ENCODE measurements at places on chromosomes 3 and 15.

- DNase-seq: no peak
Observed at GRCh38 chr3:149080011-149080698, 6.2 kb downstream of the HLTF start.

GRCh38 chr15:58434334-58434875, 2.6 kb downstream of the LIPC start:
- no peak for DNase-seq

DNA sequence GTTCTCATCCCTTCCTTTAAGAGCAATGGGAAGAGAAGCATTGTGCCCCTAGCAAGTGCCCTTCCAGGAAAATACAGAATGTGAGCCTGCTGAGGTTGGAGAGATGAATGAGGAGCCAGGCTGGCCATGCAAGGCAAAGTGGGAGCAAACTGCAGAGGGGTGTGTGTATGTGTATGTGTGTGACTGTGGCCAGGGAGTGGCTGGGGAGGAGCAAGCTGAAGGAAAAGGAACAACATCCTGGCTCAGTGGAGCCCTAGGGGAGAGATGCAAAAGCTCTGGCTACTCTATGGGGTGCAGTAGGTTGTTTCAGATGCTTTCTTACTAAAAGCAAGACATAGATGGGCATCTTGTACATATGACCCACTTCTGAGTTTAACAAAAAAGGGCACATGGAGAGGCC, 20.6 kb downstream of the FOXP1 start:
- DNase-seq: no peak

DNA sequence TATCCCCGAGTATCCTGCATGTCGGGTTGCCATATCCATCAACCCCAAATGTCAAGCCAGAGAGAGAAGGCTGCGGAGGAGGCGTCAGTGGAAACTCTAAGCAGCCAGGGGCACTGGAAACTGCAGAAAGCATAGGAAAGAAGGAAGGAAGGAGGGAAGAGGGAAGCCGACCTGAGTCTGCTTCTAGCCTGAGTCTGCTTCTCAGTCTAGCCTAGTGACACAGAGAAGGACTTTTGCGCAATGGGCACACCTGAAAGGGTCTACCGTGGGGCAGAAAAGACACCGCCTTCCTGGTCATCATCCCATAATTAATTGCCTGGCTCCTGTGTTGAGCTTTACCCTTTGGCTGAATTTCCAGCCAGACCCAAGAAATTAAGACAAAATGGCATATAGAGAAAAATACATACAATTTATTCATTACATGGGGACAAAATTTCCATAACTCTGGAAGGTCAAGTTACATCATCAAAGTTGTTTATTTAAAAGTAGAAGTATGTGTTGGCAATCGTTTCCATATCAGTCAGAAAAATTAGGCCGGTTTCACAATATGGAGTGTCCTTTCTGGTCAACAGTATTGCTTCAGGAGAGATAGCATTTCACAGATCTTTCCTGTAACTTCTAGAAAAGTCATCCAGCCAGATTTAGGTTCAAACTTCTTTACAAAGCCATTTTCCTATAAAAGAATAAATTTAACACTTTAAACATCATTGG, 10.3 kb downstream of the BCL2A1 start:
- no peak for DNase-seq

GRCh38 chr3:126962756-126963155, 20.2 kb upstream of the PLXNA1 start:
- DNase-seq: no peak

DNA sequence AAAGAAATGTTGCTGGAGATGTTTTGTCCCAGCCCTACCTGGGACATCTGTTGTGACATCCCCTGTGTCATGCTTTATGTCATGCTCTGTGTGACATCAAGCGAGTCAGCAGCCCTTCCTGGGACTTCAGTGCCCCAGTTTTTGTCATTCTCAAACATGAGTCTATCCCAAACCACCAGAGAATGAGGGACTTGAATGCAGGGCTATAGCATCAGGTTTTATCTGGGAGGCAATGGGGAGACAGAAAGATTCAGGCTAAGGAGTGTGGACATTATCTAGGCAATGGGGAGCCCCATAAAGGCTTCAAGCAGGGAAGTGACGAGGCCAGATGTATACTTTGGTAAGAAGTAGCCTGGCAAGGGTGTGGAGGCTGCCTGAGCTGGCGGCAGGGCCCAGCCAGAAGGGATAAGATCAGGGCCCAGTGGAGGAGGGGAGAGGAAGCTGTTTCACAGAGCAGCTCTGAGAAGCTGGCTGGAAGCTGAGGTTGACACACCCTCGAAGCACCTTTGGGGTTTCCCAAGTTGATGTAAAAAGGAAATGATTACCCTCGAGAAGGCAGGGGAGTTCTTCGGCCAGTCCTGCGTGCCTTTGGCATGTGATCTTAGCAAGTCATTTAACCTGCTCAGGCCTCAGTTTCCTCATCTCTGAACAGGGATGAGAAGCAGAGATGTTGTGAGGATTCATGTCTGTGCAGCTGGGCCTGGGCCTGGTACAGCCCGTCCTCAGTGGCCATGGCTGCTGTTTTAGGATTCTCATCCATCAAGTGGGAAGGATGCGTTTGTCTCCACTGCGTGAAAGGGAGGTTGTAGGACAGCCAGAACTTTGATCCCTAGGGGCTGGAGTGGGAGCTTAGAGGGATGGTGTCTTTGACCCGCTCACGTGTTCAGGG, 34.3 kb downstream of the IRAK2 start:
- DNase-seq: peak; percentile 81

GRCh38 chr3:184171562-184171961, 3.1 kb upstream of the AP2M1 start:
- no peak for DNase-seq

DNA sequence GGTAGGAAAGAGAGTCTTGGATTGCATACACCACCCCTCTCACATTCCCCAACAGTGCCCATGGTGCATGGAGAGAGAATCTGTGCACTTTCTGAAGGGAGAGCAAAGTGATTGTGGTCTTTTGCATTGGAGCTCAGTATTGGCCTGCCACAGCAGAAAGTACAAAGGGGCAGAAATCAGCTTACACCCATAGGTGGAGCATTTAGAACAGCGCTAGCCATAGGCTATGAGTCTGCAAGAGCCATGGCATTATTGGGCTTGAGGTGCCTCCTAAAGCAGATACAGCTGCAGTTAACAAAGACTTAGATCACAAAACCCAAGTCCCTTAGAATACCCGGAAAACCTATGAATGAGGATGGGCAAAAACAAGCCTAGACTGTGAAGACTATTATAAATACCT, 21.8 kb downstream of the SI start:
- DNase-seq: no peak

DNA sequence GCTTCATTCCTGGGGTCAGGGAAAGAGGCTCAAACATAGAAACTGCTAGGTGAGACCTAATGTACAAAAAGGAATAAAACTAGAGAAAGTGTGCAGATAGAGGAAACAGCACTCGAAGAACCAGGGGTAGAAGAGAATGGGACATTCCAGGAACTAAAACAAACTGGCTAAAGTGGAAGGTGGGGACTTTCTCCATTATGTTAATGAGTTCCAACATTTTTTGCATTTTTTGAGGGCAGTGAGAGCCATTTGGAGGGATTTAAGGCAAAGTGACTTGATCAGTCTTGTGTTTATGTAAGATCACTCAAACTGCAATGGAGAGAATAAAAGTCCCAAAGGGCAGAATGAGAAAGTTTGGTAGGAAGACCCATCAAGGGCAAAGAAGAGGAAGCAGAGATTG, 20.6 kb upstream of the SLC4A7 start:
- DNase-seq: no peak

- no peak for DNase-seq
Observed at GRCh38 chr3:140706360-140706759, 28.5 kb downstream of the TRIM42 start.

GRCh38 chr3:174046311-174046710, 648.8 kb downstream of the NLGN1 start:
- DNase-seq: no peak

DNA sequence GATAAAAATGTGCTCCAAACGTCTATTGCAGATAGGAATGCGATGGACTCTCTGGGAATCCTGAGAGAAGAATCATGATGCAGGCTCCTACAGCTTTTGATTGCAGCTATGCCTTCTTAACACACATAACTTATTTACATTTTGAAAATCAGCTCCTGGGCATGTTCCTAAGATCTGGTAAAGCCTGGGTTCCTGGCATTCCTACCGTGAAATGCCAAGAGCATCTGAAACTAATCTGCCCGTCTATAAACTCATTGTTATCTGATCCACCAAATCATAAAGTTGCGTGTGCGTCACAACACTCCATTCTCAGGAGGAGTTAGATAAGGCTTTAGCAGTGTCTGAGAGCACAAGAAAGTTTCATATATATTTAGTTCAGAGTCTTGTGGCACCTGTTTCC, 79.0 kb upstream of the VGLL3 start:
- DNase-seq: no peak

DNA sequence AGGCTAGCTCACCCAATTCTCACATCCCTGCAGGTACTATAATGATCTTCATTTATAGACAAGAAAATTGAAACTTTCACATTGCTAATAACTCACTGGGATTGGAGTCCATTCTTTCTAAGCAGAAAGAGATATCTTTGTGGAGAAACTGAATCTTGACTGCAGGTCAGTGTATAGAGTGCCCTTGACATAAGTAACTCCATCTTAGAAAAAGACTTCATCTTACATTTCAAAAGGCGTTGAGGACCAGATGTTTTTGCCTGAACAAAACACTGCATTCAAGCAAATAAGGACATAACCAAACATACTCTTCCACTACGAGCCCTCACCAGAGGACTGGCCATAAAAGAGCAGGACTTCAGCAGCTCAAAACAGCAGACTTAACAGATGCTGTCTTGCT, 6.8 kb upstream of the CCR3 start:
- no peak for DNase-seq

- peak; percentile 6 for DNase-seq
Observed at GRCh38 chr3:28972921-28973320, 307.9 kb upstream of the RBMS3 start.

GRCh38 chr3:147412917-147413685, 3.9 kb downstream of the ZIC1 start:
- DNase-seq: no peak

DNA sequence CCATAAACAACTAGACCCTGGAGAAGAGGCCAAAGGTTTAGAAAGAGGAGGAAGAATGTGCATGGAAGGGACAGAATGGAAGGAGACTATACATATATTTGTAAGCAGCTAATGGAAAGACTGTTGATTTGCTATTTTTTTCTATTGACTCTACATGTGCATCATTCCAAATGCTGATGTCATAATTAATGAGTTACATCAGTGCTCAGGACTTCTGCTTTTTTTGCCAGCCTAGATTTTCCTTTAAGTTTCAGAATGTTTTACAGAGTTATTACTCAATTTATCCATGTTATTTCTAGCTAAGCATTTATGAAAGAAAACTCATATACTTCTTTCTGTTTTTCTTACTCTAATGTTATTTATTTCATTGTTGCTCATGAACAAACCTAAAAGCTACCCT, 62.6 kb upstream of the VGLL3 start:
- no peak for DNase-seq

DNA sequence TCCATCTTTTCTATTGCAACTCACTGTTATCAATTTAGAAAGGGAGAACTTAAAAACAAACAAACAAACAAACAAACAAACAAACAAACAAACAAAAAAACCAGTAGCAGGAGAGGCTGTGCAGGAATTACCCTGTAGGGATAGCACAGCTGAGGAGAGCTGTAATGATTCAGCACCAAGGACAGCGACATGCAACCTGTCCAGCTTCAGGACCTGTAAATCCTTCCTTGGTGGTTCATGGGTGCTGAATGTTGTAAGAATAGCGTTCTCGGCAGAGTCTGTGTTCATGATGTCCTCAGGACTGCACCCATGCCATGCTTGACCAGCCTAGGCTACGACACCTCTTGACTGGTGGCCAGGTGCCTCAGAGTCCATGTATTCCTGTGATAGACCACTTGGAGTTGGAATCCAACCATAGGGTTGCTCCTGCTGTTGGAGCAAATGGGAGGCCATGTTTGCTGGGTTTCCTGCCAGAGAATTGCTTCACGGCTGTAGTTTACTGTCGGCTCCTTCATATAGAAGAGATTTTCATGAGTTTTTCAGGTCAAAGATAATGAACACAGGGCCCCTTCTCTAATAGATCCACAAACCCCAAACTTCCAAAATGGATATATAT, 65.9 kb downstream of the CACNA2D3 start:
- DNase-seq: peak; percentile 23

DNA sequence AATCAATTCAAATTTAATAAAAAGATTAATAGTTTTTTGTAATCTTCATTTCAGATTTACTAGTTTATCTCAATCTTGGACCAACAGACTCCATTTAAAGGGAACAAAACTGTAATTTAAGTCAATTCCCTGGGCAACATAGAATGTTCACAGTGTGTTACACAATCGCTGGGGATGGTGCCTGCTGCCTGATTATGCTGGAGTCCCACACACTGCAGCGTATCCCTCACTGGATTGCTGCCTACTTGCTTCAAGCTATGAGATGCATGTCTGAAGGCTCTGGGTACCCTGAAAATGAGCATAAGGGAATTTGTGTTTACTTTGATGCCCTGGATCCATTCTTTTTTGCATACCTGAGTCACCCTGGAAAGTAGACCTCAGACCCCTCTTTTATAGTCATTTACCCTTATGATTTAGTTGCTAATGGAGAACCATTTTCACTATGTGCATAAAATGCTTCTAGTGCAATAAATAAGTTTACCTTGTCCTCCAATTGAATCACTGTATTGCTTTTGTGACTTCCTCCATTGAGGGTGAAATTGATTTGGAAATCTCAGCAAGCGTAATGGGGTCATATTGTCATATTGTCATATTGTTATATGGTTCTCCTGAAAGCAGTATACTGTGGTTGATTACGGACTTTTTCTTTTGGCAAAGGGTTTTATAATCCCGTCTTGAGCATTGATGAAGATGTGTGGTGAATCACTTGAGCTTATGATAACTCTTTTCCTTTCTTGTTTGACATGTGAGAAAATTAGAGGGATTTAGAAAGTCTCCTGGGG, 35.9 kb downstream of the ITPR1 start:
- no peak for DNase-seq

DNA sequence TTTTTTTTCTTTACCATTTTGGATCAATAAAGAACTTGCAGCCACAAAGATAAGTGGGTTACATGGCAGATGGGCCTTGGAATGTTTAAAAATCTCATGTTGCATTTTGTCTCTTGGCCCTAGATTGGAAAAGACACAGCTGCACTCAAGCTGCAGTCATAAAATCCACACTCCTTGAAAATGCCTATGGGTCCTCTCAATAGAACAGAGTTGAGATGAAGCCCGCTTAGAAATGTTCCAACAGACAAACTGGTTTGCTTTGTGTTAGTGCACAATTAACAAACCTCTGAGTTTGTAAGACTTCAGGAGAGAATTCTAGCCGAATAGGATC, 401.2 kb upstream of the CDIN1 start:
- DNase-seq: no peak

DNA sequence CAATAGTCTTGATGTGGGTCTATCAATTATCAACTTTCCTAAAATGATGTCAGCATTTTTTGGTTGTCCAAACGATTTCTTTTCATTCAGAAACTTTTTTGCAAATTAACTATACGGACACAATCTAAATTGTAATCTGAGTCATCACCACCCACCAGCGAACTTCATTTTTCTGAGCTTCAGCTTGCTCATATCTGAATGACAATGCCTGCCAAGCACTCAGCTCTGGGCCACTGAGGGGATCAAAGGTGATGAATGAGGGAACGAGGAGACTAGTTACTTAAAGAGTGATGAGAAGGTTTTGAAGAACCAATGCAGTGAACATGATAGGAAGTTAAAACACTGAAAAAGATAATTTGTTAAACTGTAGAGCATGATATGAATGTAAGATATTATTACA, 14.9 kb upstream of the TBC1D23 start:
- DNase-seq: peak; percentile 40

- DNase-seq: no peak
Observed at GRCh38 chr3:135800071-135800549, 165.4 kb upstream of the PPP2R3A start.

Measured in stimulated activated CD4-positive, alpha-beta T cell treated with anti-CD3 and anti-CD28 coated beads, Interleukin-15, amount 100 ng/mL, for 24 hours (primary cell).